Stimulated activated CD4-positive, alpha-beta T cell treated with anti-CD3 and anti-CD28 coated beads, Interleukin-15, amount 100 ng/mL, for 1 hour (primary cell): ENCODE measurements at places on chromosomes 16 and 17.

DNA sequence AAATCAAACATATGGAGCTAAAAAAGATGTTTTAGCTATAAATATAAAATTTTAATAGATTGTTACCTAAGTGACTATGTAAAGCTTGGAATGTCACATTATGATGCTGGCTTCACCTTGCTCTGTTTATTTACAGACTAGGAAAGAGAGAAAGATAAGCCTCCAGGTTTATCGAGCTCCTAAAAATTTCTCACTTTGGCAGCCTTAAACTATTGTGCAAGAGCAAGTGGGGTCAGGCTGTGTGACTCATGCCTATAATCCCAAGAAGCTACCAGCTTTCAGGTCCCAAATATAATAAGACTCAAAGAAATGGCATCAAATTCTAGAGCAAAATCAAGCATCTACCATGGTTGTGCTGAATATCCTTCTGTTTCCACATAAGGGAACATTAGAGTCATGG lies 34.3 kb upstream of the PRSS54 start:
- DNase-seq = no peak

GRCh38 chr17:15492791-15493692 lies 25.6 kb upstream of the CDRT4 start:
- no peak for DNase-seq

DNA sequence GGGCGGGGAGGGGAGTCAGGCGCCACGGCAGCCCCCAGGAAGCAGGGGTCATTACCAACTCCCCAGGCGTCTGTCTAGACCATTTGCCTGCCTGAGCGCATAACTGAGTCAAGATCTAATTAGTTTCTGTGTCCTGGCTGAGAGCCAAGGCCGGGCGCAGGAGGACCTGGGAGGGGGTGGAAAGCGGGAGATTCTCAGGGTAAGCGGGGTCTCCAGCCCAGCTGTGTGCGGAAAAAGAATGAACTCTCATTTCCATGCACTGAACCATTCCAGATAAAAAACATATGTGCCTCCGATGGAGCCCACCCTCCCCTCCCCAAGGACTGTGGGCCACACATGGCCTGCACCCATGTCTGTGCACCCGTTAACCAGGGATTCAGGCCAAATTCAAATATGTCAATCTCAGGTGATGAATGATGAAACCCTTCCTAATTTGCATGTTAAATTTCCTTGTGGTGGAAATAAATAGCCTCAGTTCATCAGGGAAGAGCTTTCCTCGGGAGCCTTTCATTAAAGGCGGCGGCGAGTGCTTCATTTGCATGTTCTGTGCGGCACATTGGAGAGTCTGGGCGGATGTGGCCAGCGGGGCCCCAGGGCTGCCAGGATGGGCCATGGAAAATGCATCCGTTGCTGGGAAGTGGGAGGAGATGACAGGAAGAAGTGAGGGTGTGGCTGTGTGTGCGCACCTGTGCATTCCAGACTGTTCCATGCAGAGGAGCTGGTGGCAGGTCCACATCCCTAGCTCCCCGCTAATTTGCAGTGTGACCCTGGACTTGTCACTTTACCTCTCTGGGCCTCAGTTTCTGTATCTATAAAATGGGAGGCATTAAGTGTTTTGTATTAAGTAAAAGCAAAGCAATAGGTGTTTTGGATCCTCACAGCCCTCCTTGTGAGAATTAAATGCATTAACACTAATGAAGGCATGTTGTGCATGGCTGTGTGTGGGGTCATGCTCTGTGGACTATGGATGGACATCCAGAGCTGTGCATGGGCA lies 151.1 kb downstream of the SDK2 start:
- no peak for DNase-seq

DNA sequence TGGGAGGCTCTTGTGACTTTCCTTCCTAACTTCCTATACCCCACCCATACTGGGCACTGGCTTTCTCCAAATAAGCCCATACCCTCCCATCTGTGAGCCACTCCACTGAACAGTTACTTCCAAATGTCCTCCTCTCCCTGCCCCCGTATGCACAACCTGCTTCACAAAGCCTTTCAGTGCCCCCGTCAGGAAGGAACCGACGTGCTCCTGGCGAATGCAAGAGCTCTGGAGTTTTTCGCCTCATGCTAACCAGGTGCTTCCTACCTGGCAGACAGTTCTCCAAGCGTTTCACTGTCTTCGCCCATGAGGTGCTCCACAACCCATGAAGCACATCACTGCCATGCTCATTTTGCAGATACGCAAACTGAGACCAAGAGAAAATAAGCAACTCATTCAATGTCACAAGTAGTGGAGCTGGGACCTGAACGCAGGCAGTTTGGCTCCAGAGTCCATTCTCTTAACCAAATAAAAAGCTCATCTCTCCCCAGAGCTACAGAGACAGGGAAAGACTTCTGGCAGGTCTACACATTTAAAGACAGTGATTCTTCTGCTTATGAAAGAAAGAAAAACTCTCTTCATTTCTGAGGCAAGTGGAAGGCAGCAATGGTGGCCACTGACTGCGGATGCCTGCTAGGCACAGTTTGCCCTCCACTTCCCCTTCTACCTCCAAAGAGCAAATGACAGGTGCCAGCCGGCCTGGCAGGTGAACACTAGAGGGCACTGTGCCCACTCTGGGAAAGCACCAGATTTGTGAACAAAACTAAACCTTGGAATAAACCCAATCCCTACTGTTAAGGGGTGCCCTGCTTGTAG lies 23.8 kb downstream of the SPHK1 start:
- DNase-seq = peak; percentile 51

DNA sequence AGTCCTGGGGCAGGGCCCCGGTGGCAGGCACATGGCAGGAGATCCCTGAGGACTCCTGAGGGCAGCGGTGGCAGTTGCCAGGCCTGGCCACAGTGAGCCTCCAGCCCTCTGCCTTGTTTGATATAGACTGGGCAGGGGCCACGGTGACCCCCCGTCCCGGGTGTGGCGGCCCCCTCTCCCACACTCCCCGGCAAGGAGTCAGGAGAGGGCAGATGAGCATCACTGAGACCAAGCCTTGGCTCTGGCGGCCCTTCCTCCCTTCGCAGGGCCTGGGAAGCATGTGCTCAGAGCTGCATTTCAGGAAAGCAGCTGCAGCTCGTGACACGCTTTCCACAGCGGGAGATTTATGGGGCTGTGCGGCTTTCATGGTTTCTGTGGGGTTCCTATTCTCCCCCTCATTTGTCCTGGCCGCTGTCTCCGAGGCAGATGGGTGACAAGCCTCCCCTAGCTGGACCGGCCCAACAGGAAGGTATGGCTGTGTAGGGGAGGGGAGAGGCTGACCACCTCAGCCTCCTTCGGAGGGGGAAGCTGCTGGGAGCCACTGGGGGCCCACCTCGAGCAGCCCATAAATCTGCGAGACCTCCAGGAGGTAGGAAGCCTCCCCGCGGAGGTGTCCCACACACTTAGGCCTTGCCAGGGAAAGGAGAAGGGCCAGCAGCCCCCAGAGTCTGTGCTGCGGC lies 211.4 kb downstream of the NTN1 start:
- DNase-seq = no peak

DNA sequence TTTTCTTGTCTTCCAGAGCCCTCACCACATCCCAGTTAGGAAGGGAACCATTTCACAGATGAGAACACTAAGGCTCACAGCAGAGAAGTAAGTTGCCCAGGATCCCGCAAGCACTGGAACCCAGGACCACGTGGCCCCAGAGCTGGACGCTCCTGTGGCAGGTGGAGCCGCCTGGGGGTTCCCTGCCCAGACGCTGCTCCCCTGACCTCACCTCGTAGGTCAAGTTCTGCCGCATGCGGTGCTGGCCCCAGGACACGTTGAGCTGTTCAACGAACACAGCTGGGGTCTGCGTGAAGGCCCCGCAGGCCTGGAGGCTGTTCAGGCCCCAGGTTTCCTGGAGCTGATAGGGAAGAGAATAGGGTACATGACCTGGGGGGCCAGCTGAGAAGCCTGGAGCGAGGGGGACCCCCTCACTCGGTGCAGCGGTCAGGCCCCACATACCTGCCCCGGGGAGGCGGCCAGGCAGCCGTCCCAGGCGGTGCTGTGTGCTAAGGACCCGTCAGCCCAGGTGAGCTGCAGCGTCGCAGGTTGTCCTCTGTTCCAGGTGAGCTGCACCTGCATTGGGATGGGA lies 54.1 kb downstream of the RMI2 start:
- no peak for DNase-seq

GRCh38 chr17:60910415-60910814 lies 232.8 kb downstream of the BCAS3 start:
- DNase-seq = no peak

DNA sequence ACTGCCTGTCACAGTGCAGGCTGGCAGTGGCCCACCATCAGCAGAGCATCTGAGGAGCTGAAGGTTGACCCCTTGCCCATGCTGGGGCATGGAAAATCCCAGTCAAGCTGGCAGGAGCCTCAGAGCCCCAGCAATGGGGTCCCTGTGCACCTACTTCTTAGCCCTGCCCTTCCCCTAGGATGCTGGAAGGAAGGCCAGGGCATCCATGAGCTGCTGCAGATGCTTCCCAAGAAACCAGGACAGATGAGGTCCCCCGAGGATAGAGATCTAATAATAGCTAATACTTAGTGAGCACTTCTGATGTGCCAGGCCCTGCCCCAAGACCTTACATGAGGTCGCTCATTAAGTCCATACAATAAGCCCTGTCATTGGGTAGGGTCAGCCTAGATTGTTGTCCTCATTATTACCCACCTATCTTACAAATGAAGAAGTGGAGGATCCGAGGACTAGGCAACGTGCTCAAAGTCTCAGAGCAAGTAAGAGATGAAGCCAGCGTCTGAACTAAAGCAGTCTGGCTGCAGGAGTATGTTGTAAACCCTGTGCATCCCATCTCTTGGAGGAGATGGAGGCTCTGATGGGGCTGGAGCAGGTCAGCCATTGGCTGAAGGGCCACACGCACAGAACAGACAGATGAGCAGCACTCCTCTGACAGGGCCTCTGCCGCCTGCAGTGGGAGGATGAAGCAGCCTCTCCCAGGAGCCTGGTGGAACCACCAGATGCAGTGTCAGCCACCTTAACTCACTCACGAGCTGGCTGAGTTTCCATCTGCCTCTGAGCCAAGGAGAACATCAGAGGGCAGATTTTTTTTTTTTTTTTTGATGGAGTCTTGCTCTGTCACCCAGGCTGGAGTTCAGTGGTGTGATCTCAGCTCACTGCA lies 175.4 kb downstream of the WSCD1 start:
- no peak for DNase-seq

DNA sequence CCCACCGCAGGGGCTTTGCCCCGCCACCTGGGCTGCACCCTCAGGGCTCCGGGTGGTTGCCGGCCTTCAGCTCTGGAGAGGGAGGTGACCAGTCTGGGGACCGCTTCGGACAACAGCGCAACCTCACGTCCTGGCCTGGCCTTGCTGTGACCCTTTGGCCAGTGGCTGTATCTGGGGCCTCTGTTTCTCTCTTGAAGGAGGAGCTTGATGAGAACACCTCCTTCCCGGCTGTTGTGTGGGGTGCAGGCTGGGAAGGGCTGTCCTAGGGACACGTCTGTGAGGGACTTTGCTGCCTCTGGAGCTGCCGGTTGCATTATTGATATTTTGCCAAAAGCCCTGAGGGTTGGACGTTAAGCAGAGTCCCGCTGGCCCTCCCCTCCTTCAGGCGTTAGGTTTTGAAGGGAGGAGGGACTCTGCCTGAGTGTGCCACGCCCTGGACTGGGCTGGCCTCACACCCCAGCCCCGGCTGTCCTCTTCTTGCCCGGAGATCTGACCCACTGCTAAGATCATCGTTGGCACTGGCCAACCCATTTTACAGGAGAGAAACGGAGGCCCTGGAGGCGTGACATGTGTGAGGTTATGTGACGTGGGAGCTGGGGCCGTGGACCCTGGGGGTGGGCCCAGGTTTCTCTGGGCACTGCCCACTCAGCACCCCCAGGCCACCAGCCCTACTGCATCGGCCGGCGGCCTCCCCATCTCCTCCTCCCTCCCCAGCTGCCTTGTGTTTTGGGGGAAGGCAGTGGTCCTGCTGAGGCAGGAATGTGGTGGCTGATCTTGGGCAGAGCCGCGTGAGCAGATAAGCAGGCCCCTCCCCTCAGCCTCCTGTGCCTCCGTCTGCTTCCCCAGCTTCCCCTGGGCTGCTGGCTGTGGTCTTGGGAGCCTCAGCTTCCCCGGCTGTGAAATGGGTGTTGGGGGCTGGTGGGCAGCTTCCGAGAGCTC lies 8.5 kb downstream of the ZFPM1 start:
- DNase-seq = no peak

- DNase-seq = no peak
Measured at GRCh38 chr17:9457005-9457404, 118.6 kb downstream of the STX8 start.

- DNase-seq = peak; percentile 47
Measured at GRCh38 chr17:68011199-68011665, 15.0 kb upstream of the C17orf58 start.

- DNase-seq = no peak
Measured at GRCh38 chr17:3880983-3881382, 11.9 kb downstream of the CAMKK1 start.

DNA sequence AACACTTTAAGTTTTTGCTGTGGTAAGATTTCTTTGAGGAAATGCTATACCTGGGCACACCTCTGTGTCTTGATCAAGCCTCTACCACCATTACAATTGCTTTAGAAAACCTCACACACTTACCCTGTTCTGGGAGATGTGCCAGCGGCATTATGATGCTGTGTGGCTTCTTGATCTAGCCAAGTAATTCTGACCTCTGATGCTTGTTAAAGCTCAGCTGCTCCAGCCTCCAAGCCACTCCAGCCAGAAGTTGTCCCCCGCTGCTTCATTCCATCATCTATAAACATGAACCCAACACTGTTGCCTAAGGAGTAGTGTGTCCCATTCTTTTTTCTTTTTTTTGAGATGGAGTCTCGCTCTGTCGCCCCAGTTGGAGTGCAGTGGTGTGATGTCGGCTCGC lies 60.1 kb downstream of the CYLD start:
- DNase-seq = no peak

GRCh38 chr17:79646721-79647455 lies 36.0 kb upstream of the RBFOX3 start:
- no peak for DNase-seq

DNA sequence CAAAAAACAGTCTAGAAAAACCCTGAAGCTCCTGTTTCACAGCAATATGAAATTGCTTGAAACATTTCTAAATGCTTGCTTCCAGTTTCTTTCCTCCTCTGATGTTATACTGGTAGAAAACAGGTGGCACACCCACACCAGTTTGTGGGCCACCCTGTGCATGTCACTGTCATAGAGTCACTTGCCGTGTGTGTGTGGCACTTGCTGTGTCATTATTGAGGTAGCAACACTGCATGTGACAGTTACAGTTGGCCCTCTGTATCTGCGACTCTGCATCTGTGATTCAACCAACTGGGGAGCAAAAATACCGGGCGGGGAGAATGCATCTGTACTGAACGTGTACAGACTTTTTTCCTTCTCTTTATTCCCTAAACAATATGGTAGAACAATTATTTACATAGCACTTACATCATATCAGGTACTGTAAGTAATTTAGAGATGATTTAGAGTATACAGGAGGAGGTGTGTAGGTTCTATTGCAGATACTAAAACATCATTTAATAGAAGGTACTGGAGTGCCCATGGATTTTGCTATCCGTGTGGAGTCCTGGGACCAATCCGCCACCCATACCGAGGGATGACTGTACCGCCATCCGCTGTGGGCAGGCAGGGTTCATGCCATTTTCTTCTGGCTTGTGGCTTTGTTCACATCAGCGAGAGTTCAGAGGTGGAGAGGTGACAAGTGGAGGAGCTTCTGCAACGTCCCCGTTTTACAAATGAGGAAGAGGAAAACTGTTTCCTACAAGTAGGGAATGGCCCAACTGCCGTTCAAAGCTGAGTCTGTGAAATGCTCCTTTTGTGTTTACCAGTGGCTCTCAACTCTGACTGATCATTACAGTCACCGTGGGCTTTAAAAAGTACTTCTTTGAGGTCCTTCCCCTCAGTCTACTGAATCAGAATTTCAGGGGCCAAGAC lies 373.7 kb downstream of the SNX29 start:
- DNase-seq = no peak

GRCh38 chr16:49969091-49970030 lies 55.7 kb upstream of the CNEP1R1 start:
- no peak for DNase-seq

GRCh38 chr17:5123343-5124124 lies 7.7 kb downstream of the USP6 start:
- no peak for DNase-seq
